ENCODE measurements at places on chromosomes 11 and 22.

DNA sequence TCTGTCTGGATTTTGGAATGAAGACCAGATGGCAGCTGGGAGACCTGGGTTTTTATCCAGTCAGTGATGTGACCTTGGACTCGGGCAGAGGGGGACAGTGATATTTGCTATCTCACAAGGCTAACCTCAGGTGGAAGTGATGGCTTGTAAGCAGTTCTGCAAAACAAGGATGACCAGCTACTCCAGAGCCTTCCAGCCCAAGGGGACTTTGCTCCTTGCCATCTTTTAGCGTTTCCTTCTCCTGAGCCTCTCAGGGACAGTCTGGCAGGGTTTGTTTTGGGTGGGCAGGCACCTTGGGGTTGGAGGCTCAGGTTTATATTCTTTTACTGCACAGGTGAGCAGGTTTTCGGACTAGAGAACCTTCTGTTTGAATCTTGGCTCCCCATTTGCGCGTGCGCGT lies 9.5 kb upstream of the OSBP2 start:
- ATAC-seq, result no peak
- H3K4me1 ChIP-seq, result no peaks in the 10 kb centered on the region
- H3K27me3 ChIP-seq, result no peaks in the 10 kb centered on the region
- no peak overlapping the region for H3K4me3 ChIP-seq

- no peaks in the 10 kb centered on the region for H3K36me3 ChIP-seq
- H3K4me1 ChIP-seq, result no peaks in the 10 kb centered on the region
- H3K4me3 ChIP-seq, result no peak overlapping the region
- H3K27ac ChIP-seq, result no peak overlapping the region
These were observed 94.7 kb upstream of the RASSF10 start for GRCh38 chr11:12914400-12914912.

GRCh38 chr11:2837651-2838050 lies 47.9 kb downstream of the CDKN1C start:
- H3K27ac ChIP-seq, result peak overlapping the region; percentile 48
- no peaks in the 10 kb centered on the region for H3K36me3 ChIP-seq
- no peak overlapping the region for H3K4me3 ChIP-seq
- H3K4me1 ChIP-seq, result peaks cover 11% of the 10 kb centered on the region

GRCh38 chr22:45602824-45603595 lies 68.6 kb upstream of the ATXN10 start:
- H3K27me3 ChIP-seq, result peaks cover 10% of the 10 kb centered on the region
- peaks cover 19% of the 10 kb centered on the region for H3K4me1 ChIP-seq
- peak; percentile 17 for ATAC-seq
- no peaks in the 10 kb centered on the region for H3K36me3 ChIP-seq
- H3K4me3 ChIP-seq, result no peak overlapping the region

GRCh38 chr11:60194511-60194910 lies 11.6 kb upstream of the MS4A6A start:
- no peak overlapping the region for H3K4me3 ChIP-seq
- no peak for ATAC-seq
- no peaks in the 10 kb centered on the region for H3K4me1 ChIP-seq
- H3K27ac ChIP-seq, result no peak overlapping the region
- H3K27me3 ChIP-seq, result no peaks in the 10 kb centered on the region
- H3K36me3 ChIP-seq, result no peaks in the 10 kb centered on the region

DNA sequence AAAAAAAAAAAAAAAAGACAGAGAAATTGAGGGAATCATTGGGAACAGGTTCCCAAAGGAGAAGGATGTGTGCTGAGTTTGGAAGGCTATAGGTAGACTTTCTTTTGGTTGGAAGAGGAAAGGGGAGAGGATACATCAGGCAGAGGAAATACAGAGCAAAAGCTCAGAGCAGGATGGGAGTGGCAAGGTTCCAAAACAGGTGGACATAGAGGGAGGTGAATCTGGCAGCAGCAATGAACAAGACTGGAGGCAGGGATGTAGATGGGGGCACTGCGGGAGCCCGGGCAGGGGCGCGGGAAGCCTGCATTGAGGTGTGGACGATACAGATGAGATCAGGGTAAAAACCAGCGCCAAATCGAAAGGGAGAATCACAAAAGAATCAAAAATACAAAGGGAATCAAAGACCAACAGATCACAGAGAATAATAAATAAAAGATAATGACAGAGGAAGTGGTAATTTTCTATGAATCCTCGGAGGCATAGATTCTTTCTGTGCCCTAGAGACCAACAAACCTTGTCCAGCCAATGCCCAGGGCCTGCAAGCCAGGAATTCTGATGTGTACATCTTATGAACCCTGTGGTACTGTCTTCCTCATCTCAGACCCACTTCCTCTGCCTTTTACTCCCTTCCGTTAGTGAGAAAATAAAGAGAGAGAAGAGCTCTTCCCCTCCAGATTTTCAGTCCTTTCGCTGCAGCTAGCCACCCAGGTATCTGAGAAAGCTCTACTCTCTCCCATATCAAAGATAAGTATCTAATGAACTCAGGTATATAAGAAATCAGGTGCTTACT lies 70.3 kb downstream of the SLC1A2 start:
- no peaks in the 10 kb centered on the region for H3K4me1 ChIP-seq
- H3K27me3 ChIP-seq, result no peaks in the 10 kb centered on the region
- no peak for ATAC-seq
- no peak overlapping the region for H3K4me3 ChIP-seq

DNA sequence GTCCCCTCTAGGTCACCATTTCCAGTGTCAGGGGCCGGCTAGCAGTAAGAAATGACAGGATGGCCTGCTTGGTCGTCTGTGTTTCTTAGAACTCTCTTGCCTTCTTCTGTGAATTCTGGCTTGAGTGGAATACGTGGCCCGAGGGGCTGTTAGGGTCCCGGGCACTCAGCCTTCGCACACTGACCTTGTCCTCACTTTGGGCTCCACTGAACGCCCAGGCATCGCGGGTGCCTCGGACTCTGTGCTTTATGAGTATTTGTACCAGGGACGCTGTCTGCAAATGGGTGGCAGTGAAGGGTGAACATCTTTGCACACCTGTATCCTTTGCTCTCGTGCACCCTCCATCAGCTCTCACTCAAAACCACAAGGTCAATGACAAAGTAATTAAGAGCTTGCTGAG lies 123.4 kb upstream of the ANO1 start:
- H3K4me1 ChIP-seq, result no peaks in the 10 kb centered on the region
- H3K27me3 ChIP-seq, result peaks cover 63% of the 10 kb centered on the region
- no peak overlapping the region for H3K27ac ChIP-seq
- H3K36me3 ChIP-seq, result no peaks in the 10 kb centered on the region
- ATAC-seq, result no peak

DNA sequence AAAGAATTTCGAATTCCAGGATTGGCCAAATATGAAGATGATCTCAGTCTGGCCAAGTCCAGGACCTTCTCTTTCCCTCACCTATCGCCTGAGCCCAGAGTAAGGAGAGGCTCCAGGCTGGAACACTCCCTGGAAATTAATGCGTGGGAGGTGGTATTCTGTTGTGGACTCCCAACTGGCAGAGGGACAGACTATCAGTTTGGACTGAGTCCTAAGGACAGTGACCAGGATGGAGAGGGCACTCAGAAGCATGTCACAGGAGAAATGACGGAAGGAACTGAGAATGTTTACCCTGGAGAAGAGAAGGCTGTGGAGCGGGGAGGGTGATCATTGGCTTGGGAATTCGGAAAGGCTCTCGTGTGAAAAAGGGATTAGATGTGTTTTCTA lies 84.4 kb downstream of the RPL27A start:
- peak overlapping the region; percentile 87 for H3K27ac ChIP-seq
- no peaks in the 10 kb centered on the region for H3K27me3 ChIP-seq
- H3K4me1 ChIP-seq, result peaks cover 44% of the 10 kb centered on the region
- H3K4me3 ChIP-seq, result no peak overlapping the region
- peak; percentile 26 for ATAC-seq

DNA sequence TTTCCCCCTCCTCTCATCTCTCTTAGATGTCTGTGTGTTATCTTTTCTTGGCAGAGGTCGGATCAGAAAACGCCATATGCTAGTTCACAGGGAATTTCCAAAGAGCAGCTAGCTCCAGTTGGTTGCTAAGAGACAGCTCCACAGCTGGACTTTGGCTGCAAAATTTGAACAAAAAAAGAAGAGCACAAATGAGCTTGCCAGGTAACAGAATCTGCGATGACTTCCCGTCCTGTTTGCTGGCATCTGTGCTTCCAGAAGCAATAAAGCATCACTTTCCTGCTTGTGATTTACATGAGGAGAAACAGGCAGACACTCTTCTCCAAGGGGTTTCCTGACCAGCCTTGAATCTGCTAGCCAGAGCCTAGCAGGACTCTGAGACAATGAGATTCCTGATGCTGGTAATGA lies 596.0 kb upstream of the B3GAT1 start:
- H3K27ac ChIP-seq, result no peak overlapping the region
- H3K4me1 ChIP-seq, result no peaks in the 10 kb centered on the region
- peaks cover 42% of the 10 kb centered on the region for H3K27me3 ChIP-seq
- no peak for ATAC-seq
- no peak overlapping the region for H3K4me3 ChIP-seq
- H3K36me3 ChIP-seq, result no peaks in the 10 kb centered on the region
